ENCODE measurements at places on chromosomes 7 and 10.

- DNase-seq: no peak
These were observed 774 bp downstream of the PON2 start for GRCh38 chr7:95433952-95434556.

GRCh38 chr7:133040674-133041073 is 41.2 kb downstream of the CHCHD3 start:
- DNase-seq: no peak

DNA sequence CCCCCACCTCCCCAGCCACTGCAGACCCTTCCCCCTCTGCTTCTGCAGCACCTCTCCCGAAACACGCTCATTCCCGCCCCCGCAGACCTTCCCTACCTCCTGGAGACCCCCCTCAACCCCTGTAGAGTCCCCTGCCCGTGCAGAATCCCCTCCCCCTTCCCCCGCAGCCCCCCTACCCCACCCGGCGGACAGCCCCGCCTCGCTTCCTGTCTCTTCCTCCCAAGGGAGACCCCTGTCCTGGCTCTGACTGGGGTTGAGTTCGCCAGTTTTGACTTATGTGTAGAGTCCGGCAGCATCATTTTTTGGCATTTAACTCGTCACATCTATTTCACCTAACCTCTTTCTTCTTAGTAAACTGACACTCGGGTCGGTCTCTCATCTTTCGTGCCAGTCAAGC is 54.0 kb downstream of the ALOX5 start:
- DNase-seq: no peak

DNA sequence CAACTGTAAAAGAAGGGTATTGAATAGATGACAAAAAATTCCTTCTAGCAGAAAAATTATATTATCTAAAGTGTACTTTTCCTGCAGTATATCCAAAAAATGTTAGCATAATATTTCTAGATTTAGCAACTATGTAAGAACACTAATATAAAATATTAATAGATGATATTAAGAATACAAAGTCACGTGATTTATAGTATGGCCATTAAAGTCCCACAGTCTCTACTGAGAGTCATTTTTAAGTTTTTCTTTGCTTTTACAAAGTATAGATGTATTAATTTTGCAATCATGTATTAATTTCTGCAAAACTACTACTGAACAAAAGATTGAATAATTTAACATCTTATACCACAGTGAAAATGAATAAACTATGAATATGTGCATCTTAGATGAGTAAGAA is 94.9 kb downstream of the ZWINT start:
- DNase-seq: no peak

- DNase-seq: no peak
These were observed 190.0 kb upstream of the MKI67 start for GRCh38 chr10:128316121-128316726.

Measured in brain pericyte (primary cell).